Fibroblast of skin of left quadriceps (primary cell): ENCODE measurements at places on chromosomes 2 and 18.
A peak's percentile ranks its signal among the peaks of the same experiment; 100 is the strongest.

GRCh38 chr2:1770566-1771380 is 26.5 kb upstream of the PXDN start:
- no peak for DNase-seq

DNA sequence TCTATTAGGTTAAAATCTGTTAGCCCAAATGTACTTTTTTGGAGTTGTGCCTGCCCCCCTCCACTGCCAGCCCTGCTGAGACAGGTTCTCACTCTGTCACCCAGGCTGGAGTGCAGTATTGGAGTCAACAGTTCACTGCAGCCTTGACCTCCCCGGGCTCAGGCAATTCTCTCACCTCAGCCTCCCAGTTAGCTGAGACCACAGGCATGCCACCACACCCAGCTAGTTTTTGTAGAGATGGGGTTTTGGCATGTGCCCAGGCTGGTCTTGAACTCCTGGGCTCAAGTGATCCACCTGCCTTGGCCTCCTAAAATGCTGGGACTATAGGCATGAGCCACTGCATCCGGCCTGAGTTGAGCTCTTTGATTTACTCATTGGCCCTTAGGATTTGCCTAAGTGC is 110.7 kb downstream of the ICA1L start:
- no peak for DNase-seq

DNA sequence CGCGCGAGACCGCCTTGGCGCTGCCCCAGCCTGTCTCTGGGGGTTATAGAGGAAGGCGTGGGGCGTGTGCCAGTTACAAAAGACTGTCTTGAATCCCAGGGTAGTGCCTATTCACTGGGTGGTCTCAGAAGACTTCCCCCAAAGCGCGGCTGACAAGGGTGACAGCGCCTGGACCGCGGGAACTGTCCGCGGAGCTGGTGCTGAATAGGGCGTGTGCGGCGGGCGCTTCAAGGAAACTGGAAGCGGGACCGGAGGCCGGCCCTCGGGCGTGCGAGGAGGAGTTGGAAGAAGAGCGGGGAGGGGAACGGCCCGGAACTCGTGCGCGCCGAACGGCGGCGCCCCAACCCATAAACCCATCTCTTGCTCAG is 2.3 kb downstream of the EGR4 start:
- DNase-seq, result peak; percentile 19

- no peak for DNase-seq
These were observed 14.9 kb downstream of the RBKS start for GRCh38 chr2:27875089-27875881.

DNA sequence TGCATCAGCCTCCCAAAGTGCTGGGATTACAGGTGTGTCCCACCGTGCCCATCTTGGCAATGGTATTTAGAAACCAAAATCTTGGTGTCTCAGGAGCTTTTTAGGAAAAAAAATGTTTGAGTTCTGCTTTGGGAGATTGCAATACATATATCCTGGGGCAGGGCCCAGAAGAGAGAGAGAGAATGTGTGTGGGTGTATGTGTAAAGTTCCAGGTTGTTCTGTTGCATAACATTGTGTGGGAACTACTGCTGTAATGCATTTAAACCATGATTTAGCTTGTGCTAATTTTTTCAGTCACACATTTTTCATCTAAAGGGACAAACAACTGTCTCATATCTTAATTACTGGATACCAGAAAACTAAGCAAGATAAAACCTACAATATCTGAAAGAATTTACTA is 70.8 kb upstream of the NABP1 start:
- no peak for DNase-seq

DNA sequence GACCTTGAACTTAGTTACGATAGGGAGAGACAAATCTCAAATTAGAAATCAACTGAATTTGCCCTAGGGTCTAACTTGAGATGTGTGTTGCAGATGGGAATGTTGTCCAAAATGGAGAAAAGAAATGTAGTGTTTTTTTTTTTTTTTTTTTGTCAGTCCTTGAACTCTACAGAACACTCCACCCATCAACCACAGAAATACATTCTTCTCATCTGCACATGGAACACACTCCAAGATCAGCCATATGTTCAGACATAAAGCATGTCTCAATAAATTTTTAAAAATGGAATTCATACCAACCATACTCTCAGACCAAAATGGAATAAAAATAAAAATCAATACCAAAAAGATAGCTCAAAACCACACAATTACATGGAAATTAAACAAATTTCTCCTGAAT is 526.5 kb downstream of the FBXO15 start:
- DNase-seq, result peak; percentile 44
